MCF 10A (cell line): ENCODE measurements at places on chromosomes 2 and 18.
A peak's percentile ranks its signal among the peaks of the same experiment; 100 is the strongest.

- no peak for DNase-seq
These were observed 12.7 kb upstream of the PAX3 start for GRCh38 chr2:222311319-222311977.

DNA sequence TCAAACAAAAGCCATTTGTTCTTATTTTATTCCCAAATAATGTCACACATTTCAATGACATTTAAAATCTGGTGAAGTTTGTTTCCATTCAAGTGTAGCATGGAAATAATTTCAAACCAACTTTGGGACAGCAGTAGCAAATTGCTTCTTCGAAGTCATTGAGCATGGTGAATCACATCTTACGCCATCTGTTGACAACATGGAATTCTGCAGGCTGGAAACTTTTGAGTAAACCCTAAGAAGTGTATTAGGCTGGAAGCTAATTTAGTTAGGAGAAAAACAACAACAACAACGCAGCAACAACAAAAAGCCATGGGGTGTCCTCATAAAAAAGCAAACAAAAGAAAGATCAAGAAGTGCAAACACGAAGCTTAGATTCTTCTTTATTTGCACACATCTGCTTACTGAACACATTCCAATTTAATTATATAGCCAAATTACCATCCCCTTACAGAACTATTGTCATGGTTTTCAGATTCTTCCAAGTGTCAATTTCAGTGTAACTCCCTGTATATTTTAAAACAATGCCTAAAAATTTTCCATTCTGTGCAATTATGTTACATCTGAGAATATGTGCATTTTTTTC lies 659.0 kb upstream of the CDH7 start:
- peak; percentile 55 for DNase-seq

GRCh38 chr2:19580264-19580663 lies 221.8 kb upstream of the OSR1 start:
- no peak for DNase-seq

GRCh38 chr2:201649442-201649841 lies 6.1 kb upstream of the TMEM237 start:
- no peak for DNase-seq

- DNase-seq = no peak
These were observed 262.5 kb downstream of the CDH20 start for GRCh38 chr18:61595615-61596251.

DNA sequence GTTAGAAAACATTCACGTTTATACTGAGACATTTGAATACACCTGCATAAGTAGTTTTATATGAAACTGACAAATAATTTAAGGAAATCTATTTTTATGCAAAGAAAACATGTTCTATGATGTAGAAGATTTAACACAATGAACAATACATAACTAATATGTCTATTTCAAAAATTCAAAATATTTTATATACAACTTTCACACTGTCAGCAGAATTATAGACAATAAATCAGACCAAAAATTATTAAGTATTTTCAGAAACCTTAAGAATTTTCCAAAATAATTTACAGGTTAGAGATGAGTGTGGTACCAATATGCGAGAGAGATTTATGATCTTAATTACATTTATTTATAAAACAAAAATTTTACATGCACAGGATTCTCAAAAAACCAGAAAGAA lies 1561.0 kb upstream of the ZEB2 start:
- DNase-seq = no peak

DNA sequence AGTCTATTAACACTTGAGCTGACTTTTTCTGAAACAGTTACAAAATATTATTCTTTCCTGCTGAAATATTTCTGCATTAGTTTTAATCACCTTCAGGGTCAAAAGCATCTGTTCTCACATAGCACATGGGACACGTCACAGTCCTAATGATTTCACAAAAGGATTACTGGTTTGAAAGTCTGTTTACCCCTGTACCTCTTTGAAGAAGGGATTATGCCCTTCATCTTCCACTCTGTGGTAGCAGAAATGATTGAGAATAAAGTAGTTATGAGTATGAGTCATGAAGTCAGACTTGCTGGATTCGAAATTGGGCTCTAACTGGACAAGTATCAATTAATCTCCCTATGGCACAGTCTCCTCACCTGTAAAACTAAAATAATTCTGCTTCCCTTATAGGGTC lies 121.2 kb downstream of the SATB2 start:
- DNase-seq = no peak

DNA sequence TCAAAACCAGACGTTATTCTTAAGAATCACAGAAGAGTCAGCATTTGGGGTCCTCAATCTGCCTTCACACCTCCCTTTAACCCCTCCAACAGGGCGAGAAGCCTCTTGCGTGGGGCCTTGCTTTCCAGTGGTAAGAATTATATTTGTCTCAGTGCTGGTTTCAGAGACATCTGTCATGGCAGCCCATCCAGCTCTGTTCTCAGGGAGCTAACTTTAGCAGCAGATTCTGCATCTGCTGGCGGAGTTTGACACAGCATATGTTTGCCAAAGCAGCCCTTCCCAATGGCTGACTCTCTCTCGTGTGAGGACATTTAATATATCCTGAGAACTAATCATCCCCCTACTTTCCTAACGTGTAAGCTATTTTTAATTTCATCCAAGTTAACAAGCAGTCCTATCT lies 91.5 kb upstream of the BCL11A start:
- DNase-seq = no peak

GRCh38 chr2:161964160-161964559 lies 109.9 kb downstream of the DPP4 start:
- DNase-seq = no peak

GRCh38 chr2:147045113-147045512 lies 799.7 kb upstream of the ACVR2A start:
- DNase-seq = peak; percentile 52

- peak; percentile 44 for DNase-seq
These were observed 86.6 kb downstream of the TMEM182 start for GRCh38 chr2:102848366-102848839.

GRCh38 chr2:44137872-44138551 lies 30.7 kb upstream of the PPM1B start:
- DNase-seq = no peak

DNA sequence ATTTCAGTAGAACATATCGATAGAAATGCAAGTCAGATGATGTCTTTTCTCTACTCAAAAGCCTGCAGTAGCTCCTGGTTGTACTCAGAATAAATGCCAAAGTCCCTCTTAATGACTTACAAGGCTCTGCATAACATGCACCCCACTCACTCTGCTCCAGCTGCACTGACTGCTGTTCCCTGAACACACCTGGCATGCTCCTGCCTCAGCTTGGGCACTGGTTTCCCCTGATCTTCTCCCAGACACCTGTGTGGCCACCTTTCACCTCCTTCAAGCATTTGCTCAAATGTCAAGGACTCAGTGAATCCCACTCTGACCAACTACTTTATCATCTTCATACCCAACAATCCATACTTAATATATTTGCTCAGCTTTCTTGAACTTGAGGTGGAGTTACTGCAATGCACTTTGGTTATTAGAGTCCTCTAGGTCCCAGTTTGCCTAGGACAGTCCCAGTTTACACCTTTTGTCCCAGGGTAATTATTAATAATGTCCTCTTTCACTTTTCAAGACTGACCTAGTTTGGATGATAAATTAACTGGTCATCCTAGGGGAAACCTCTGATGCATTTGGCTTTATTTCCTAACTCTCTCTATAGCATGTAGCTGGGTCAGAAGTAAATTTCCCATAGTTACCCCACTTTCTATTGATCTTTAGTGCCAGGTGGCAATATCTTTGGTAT lies 44.1 kb downstream of the ACAA2 start:
- no peak for DNase-seq

- DNase-seq = no peak
These were observed 224.9 kb upstream of the BOD1L2 start for GRCh38 chr18:56921896-56922480.

- peak; percentile 13 for DNase-seq
These were observed 124.6 kb upstream of the CD302 start for GRCh38 chr2:159922563-159922962.

DNA sequence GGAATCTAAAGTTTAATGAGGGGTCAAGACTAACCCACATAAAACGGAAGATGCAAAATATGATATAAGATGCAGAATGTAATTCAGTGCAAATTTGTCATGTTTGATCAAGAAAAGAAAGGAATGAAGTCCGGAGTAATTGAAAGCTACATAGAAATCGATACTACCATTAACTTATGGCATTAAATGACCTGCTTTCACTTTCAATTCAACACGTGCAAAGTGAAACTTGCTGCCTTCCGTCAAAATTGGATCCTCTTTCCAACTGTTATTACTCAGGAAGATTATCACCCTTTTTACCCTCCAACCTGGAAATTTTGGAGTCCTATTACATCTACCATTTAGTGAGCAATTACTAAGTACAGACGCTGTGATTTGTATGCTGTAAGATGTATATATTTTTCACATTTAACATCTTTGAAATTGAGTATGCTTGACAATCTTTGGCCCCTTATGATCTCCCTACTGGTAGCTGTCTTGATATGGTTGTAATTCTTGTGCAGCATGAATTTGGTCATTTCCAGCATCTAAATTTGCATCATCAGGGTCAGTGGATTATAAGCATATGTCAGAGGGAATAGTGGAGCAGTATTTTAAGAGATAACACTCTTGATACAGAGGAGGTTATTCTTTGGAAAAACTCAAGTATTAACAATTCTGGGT lies 18.6 kb downstream of the UNC80 start:
- no peak for DNase-seq

DNA sequence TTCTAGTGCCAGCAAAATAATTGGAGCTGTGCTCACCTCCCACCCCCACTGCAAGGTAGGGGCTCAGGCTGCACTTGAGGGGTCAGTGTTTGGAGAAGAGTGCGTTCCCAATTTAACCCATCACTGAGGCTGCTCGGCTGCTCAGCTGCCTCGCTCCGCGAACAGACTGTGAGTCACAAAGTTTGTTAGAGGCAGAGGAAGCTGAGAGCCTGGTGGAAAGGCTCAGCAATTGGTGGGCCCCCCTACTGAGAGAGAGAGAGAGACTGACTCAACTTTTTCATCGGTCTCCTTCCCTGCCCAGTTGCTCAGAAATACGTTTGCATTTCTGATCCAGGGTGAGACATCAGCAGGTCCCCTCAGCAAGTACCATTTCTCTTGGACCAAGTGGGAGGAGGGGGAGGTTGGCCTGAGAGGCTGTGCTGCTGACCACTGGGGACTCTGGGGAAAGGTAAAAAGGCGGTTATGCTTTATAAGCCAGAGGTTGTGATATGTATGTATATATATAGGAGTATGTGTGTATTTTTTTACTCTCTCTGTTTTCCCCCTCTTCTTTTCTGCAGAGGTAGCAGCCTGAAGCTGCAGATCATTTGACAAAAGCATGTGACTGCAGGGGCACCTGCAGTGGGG lies 1.5 kb downstream of the EFR3B start:
- DNase-seq = peak; percentile 46

- DNase-seq = no peak
These were observed 534.8 kb upstream of the CDH7 start for GRCh38 chr18:65215865-65216466.

DNA sequence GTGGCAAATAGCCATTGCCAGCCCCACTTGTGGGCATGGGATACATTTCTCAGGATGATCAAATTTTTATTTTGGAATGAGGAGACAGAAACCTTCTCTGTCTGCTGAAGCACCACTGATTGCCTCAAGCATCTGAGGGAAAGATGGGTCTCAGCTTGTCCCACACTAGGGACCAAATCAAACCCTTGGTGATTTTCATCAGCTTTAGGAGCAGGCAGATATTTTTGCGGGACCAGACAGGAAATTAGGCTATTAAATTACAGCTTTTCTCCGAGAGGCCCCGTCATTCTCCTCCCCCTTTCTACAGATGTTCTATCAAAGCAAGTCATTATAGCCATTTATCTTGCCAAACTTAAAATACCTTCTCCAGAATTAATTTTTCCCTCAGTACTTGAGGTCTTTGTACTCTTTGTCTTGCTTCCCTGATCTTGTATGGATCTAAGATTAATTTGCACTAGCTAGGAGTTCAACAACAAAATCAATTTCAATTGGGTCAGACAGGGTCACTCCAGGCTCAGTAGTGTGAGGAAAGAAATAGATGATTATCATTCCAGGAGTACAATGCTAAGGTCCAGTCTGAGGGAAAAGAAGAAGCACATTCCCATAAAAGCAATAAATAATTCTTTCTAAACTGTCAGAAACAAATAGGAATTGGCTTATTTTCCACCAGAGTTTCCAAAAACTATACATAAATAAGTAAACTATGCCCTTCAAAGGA lies 818.1 kb upstream of the SOX11 start:
- DNase-seq = no peak

- peak; percentile 73 for DNase-seq
These were observed 7.6 kb upstream of the DSG2 start for GRCh38 chr18:31490387-31490786.

- no peak for DNase-seq
These were observed 316 bp downstream of the FKBP7 start for GRCh38 chr2:178478130-178478438.

DNA sequence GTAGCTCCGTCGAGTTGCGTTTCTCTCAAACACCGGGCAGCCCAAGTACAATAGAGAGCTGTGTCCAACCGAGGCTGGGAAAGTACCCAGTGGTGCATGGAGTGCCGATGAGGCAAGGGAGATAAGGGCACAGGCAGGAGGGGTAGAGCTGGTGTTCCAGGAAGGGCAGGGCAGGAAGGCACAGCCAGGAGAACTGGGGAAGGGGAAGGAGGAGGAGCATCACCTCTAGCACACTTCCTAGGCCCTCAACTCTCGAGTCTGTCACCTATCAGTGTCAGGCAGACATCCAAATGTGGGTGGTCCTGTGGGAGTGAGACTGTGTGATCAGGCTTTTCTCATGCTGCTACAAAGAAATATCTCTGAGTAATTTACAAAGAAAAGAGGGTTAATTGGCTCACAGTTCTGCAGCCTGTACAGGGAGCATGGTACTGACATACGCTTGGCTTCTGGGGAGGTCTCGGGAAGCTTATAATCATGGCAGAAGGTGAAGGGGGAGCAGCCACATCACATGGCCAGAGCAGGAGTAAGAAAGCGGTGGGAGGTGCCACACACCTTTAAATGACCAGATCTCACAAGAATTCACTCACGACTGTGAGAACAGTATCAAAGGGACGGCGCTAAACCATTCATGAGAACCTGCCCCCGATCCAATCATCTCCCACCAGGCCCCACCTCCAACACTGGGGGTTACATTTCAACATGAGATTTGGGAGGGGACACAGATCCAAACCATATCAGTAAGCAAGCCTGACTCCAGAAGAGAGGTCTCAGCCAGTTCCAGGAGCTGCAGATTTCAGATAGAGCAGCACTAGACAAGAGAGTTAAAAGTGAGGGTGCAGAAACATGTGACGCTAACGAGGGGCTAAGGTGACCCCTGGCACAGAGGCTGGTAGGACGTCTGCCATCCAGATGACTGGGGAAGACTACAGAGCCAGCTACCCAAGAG lies 75.7 kb downstream of the MBOAT2 start:
- no peak for DNase-seq

- no peak for DNase-seq
These were observed 377.4 kb upstream of the CRIM1 start for GRCh38 chr2:35978218-35978617.

DNA sequence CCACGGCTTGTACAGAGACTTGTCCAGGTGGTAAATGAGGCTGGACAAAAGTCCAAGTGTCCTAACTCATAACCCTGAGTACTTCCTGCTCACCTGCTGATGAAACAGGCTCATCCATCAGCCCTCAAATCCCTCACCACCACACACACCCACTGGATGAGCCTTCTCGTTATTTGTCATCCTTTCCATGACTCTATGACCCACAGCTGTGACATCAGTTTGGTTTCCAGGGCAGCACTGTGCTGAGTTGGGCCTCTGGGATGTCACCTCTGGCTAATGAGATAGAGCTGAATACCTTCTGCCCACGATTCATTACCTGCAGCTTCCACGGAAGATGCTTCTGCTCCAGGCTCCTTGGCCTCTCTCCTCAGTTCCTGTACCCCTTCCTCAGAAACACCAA lies 39.4 kb downstream of the SLC14A2 start:
- no peak for DNase-seq
